ENCODE measurements at places on chromosomes 5 and 9. TPM values are rescaled to one million over a fixed set of nuclear protein-coding genes. Genes with fewer than 3 reads are reported as not detected.

The SNCAIP gene
- 37.9 TPM for total RNA-seq

The TMEM171 gene
- total RNA-seq, result 0.41 TPM

The ADAM19 gene
- total RNA-seq, result 12.6 TPM

GRCh38 chr5:108257996-108258395 is 123.9 kb downstream of the FBXL17 start:
- no peak for DNase-seq

GRCh38 chr9:97470076-97470475 is 31.4 kb upstream of the TMOD1 start:
- DNase-seq, result no peak

DNA sequence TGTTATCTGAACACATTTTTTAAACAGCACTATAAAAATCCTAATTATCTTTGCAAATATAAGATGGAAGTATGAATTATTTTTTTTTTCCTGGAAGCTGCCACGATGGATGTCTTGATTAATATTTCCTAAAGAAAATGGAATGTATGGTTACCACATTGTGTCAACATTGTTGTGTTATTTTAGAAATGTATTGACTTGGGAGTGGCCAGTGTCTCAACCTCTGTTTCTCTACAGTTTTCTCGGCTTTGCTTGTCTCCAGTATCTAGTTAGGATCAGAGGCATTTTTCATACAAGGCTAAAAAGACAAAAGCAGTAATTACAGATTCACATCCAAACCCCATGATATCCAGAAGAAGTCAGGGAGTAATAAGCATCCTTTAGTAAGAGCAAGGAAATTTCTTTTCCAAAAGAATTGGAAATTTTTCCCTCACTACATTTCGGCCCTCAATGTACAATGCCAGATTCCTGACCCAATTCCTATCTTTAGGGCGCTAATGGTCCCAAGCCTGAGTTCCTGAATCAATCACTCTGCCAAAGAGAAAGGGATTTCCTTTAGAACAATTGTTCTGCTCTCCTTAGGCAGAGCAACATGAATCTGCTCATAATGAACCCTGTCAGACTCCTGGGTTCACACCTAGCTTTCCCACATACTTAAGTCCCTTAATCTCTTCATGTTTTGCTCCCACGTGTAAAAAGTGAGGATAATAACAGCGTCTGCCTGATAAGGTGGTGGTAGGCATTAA is 111.7 kb downstream of the EDIL3 start:
- DNase-seq, result no peak
